CD4-positive, alpha-beta T cell treated with Interleukin-4 for 1 hour (primary cell): ENCODE measurements at places on chromosomes 2 and 18.

- no peak for DNase-seq
These were observed 484.7 kb downstream of the EIPR1 start for GRCh38 chr2:2892892-2893291.

DNA sequence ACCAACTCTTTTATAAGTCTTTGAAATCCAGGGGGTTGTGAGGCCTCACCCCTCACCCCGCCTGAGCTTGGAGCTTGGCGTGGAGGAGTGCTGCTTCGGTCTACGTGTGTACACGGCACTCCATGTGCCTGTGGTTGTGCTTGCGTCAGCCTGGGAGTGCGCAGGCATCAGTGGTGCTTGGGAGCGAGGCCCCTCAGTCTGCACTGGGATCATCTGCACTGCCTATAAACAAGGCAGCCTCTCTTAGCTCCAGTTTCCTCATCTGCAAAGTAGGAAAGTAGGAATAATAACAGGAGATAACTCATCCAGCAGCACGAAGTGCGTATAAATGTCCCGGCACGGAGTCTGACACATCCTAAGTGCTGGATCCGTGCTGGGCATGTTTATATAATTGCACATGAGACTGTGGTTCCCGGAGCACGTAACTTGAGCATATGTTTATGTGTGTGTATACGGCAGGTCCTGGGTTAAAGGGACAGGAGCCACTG is 1.2 kb downstream of the GYPC start:
- DNase-seq = peak; percentile 35

DNA sequence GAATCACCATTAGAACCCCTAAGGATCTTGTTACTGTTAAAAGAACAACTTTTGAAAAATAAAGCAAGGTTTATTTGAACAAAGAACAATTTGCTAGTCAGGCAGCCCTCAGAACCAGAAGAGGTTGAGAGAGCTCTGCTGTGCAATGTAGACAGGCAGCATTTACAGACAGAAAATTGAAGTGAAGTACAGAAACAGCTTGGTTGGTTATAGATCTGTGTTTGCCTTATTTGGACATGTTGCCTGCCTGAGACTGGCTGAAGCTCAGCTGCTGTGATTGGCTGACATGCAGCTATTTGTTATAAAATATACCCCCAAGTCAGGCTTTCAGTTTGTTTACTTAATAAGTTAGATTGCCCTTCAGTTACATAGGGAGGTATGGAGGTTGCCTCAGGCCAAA is 12.5 kb downstream of the MSTN start:
- no peak for DNase-seq

- DNase-seq = no peak
These were observed 18.2 kb upstream of the CRIM1 start for GRCh38 chr2:36337354-36337753.

GRCh38 chr2:229852565-229852964 is 69.2 kb downstream of the TRIP12 start:
- DNase-seq = peak; percentile 63

GRCh38 chr2:230643576-230644291 is 68.9 kb upstream of the CAB39 start:
- peak; percentile 56 for DNase-seq

GRCh38 chr2:191465766-191466420 is 212.0 kb upstream of the NABP1 start:
- DNase-seq = no peak

GRCh38 chr18:9901377-9901776 is 12.4 kb upstream of the VAPA start:
- DNase-seq = no peak

DNA sequence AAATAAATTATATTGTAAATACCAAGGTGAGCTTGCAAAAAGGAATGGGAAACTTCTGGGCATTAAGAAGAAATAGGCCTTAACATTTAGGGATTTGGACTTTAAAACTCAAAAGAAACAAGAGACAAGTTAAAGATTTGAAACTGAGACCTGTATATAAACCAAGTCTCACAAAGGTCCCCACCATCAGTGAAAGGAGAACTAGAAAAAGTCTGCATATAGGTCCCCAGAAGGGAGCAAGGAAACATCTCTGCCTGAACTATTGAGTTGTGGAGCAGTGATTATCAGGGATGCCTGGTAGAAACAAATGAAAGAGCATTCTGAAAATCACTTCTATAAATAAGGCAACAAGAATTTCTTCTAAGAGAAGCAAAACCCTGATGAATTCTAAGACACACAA is 30.5 kb upstream of the ITGAV start:
- DNase-seq = no peak
